ENCODE measurements at places on chromosomes 2 and 18. TPM values are rescaled to one million over a fixed set of nuclear protein-coding genes. Genes with fewer than 3 reads are reported as not detected.

GRCh38 chr2:10400568-10400977 is 47.6 kb downstream of the ODC1 start:
- peak; percentile 72 for DNase-seq

DNA sequence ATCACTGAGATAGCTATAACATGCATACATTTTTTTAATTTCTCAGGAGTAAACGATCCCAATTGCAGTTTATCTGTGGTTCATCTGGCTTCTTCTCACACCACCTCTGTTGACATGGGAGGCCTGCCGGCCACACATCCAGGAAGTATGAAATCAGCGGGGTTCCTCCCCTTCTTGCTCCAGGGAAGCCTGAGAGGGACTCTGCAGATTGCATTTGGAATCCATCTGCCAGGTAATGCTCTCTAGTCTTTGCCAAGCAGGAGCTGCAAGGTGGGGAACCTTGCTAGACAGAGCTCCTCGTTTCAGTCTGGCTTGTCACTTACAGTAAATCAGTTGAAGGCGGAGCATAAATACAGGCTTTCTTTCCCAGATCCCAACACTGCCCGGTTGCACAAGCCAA is 49.9 kb downstream of the SOX11 start:
- no peak for DNase-seq

- no peak for DNase-seq
Measured at GRCh38 chr2:54589340-54590215, 133.5 kb downstream of the SPTBN1 start.

Gene MARCHF4
- not detected for total RNA-seq

Gene PGAP1
- total RNA-seq = 24.7 TPM

Gene COL5A2
- 45.7 TPM for total RNA-seq

Gene MDH1B
- total RNA-seq = 1.9 TPM
